Femur (tissue), 1 donor: ENCODE measurements at places on chromosomes 7 and 10.

GRCh38 chr7:53996876-53997275, 545.3 kb upstream of the VSTM2A start:
- DNase-seq = no peak

DNA sequence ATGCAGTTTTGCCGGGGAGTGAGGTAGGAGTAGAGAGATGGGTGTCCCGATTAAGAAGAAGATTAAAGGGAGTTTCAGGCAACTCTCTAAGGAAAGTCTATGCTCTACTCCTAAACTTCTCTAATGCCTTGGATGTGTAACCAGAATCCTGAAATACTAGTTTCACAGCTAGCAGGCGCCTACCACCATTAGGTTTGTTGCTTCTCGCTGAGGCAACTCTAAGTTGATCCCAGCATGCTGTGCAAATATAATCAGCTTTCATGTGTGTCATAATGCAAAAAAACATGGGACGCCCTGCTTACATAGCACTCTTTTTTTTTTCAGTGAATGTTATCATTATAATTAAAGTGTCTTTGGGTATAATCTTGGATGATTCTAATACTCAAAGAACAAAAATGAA, 50.4 kb upstream of the FAM3C start:
- no peak for DNase-seq

- DNase-seq = no peak
Measured at GRCh38 chr10:22672319-22673090, 41.9 kb downstream of the PIP4K2A start.

- peak; percentile 53 for DNase-seq
Measured at GRCh38 chr10:132836248-132836831, 50.4 kb upstream of the NKX6-2 start.

DNA sequence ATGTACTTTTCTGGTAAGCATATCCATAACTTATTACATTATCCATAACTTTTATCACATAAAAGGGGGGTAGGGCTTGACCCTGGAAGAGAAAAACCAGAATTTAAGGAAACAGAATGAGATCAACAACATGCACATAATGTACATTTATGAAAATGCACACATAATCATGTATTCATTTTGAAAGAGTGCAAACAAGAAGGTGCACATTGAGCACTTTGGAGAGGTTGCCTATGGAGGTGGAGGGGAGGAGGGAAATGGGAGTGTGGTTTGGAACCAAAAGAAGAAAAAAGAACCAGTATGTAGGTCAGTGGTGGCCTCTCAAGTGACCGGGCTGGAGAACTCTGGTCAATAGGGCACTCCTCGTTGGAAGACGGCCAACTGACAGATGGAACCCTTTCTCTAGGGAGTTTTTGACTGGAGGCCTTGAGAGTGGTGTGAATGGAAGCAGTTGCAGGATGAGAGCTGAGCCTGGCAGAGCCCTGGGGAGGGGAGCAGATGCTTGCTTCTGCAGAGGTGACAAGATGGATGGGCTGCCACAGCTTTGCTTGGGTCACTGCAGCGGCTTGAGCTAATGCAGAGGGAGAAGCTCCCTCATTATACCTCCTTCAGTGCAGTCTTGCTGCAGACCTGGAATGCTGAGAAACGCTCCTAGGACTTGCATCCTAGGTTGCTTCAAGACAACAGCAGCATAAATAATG, 192.7 kb downstream of the SEC23IP start:
- DNase-seq = no peak

- DNase-seq = peak; percentile 56
Measured at GRCh38 chr7:93147363-93147762, 822 bp downstream of the SAMD9L start.

- DNase-seq = no peak
Measured at GRCh38 chr7:45057878-45058277, 30.9 kb downstream of the NACAD start.

GRCh38 chr7:96224685-96225084, 97.2 kb downstream of the SLC25A13 start:
- no peak for DNase-seq

DNA sequence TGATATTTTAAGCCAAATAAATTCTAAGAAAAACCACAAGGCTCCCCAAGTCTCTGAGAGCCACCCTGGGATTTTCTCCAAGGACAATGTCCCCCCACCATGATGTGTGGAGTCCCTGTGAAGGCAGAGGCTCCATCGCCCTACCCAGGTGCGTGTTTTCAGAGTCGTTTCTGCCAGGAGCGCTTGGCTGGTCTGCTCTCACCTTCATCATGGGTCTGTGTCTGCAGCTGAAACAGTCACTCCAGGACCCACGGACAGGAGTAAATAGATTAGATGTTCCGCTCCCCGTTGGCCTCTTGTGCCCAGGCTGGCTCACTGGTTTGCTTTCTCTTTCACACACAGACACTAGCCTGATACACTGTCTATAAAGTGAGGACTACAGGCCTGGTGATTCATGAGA, 217.5 kb downstream of the SFMBT2 start:
- no peak for DNase-seq

DNA sequence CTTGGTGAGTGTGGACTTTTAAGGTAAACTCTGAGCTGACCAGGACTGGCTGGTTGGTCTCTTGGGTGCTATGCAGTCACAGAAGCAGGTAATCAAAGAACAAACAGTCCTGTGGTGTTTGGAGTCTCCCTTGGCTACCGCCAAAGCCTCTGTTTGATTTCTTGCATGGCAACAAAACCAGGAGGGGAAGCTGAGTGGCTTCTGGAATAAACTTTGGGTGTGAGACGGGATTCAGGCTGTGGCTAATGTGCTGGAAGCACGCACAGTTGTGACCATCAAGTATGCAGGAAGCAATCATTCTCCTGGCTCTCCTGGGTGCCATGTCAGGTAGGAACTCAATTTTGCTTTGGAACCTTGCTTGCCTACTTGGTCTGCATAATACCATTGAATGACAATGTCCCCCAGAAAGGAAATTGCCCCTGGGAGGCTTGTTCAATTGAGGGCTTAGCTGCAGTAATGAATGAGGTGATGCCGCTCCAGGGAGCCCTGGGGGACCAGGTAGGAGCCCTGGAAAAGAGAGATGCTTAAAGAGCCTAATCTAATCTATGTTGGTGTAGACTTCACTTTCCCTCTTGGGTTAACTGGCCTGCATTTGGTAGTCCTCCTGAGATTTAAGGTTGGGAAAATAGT, at the start of gene CDHR3:
Gene CDHR3 (plus strand): TSS at position 227 of the 630 bp plus-strand sequence. CDS start 55 bp downstream, at position 282.
- DNase-seq = no peak

DNA sequence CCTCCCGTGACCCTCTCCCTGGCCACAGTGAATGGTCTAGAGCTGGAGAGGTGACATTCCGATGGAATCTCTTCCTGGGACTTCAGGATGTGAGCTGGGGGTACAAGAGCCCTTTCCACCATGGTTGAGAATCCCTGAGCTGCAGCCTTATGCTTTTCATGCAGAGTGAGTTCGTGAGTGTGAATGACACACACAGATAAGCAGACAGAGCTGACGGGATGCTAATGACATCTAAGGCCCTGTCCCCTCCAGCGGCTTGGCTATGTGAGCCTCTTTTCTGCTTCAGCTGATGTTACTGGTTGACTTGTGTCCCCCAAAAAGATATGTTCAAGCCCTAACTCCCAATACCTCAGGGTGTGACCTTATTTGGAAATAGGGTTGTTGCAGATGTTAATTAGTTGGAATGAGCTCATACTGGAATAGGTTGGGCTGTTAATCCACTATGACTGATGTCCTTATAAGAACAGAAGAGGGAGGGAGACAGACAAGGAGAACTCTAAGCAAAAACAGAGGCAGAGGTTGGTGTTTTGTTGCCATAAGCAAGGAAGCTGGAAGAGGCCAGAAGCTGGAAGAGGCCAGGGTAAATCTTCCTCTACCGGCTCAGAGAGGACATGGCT, 111.1 kb upstream of the AFAP1L2 start:
- no peak for DNase-seq

DNA sequence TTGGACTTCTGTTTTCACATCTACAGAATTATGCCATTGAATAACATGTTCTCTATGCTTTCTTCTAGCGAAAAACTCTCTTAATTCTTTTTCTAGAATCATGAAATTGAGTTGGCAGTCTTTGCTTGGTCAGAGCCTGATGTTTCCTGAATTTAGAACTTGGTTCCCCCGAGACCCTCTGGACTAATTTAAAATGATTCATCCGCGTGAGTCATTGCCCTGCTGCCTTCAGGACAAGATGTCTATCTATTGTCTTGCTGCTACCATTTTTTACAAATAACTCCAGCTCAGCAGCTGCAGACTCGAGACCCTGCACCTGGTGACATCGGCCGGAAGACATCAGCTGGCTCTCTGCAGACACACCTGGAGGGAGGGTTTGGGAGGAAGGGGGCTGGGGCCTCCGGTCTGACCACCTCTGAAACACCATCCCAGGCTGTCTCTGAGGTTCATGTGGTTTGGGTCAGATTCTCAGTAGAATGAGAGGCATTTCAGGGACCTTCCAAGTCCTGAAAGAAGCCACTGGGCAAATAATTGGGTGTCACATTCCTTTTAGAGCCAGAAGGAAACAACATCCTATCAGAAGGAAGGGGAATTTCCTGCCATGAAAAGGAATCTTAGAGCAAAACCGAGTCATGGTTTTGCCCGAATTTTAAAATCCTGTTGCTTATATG, 20.9 kb upstream of the KLF6 start:
- peak; percentile 68 for DNase-seq

- peak; percentile 41 for DNase-seq
Measured at GRCh38 chr10:80924063-80924952, 386.6 kb downstream of the SH2D4B start.

DNA sequence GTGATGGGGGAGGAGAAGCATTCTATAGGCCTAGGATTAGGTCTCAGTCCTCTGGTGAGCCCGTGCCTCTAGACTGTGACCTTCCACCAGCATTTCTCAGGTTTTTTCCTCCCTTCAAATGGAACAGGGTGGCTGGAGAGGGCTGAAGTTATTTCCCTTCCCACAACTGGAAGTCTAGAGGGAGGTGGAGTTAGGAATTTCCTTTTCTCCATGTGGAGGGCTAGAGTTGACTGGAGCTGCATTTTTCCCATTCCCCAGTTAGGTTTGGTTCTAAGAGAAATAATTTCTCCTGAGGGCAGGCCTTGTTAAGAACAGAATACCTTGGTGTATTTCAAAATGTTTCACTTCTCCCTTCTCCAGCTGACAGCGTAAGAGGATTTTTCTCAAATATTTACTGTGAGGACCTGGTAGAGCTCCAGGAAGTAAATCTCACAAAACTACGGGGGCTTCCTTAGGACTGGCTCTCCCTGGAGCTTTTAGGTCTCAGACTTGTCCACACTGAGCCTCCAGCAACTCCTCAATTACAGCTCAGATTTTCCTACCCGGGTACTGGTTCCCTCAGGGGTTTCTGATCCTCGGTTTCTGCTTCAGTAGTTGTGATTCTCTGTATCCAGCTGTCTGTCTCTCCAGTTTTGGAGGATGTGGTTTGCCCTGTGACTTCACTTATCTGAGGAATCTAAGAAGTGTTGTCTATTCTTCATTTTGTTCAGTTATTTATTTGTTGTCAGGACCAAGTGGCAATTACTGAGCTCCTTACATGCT, 6.0 kb upstream of the REEP3 start:
- no peak for DNase-seq

DNA sequence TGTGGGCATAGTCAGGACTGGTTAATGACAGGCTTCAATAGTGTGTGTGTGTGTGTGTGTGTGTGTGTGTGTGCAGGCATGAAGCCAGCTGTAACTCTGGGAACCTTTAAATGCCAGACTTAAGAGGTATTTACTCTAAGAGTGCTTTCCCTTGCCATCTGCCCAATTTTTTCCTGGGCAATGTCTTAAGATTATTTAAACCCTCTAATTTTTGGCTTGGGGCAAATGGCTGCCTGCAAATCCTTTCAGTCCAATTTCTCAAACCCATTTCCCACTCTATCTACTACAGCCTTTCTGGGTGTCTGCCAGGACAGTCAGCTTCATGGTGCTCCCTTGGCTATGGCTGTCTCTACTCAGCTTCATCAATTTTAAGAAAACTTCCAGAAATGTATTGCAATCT, 62.6 kb upstream of the C1GALT1 start:
- DNase-seq = peak; percentile 65

DNA sequence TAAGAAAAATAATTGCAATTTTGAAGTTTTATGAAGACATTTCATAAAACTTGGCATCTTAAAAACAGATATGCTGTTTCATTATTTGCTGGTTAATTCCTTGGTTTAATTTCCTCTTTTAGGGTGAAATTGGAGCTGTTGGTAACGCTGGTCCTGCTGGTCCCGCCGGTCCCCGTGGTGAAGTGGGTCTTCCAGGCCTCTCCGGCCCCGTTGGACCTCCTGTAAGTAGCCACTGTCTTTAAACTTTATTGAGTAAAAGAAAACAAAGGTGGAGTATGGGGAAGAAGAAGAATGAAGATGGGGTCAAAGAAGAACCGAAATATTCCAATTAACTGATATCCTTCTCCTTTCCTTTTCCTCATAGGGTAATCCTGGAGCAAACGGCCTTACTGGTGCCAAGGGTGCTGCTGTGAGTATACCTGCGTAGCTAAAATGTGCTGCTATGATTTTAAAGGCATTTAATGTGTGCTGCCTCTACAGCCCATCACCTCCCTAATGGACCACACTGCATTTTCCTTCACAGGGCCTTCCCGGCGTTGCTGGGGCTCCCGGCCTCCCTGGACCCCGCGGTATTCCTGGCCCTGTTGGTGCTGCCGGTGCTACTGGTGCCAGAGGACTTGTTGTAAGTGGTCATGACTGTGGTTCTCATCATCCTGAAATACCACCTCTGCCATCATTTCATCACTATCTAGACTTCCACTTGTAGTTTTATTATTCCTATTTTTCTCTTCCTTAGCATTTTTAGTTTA, 14.7 kb downstream of the COL1A2 start:
- DNase-seq = peak; percentile 54

DNA sequence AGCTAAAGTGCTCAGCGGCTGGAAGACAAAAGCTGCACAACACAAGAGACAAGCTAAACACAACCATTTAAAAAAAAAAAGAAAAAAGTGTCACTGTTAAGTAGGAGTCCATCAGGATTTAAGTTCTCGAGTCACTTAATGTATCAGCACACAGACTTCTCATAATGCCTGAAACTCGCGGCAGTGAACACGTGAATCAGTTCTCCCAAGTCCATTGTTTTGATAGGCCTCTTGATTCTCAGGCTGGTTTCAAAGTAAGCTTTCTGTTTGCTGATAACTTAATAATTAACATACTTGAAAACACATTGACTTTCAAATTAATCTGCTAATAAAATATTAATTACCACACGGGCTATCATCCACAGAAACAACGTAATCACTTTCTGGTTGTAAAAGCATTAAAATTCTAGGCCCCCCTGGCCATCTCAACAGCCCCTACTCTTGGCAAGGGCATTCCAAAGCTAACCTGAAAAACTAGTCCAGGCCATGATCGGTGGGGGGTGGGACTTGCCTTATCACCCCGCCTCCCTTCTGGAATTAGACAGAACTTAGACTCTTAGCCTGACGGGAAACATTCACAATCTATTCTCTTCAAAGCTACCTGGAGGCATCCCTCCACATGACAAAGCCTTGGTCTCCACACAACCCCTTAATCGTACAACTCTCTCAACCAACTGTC, 129.0 kb downstream of the DIP2C start:
- no peak for DNase-seq
